ENCODE measurements at places on chromosomes 6 and 20. TPM values are rescaled to one million over a fixed set of nuclear protein-coding genes. Genes with fewer than 3 reads are reported as not detected.
A peak's percentile ranks its signal among the peaks of the same experiment; 100 is the strongest.

DNA sequence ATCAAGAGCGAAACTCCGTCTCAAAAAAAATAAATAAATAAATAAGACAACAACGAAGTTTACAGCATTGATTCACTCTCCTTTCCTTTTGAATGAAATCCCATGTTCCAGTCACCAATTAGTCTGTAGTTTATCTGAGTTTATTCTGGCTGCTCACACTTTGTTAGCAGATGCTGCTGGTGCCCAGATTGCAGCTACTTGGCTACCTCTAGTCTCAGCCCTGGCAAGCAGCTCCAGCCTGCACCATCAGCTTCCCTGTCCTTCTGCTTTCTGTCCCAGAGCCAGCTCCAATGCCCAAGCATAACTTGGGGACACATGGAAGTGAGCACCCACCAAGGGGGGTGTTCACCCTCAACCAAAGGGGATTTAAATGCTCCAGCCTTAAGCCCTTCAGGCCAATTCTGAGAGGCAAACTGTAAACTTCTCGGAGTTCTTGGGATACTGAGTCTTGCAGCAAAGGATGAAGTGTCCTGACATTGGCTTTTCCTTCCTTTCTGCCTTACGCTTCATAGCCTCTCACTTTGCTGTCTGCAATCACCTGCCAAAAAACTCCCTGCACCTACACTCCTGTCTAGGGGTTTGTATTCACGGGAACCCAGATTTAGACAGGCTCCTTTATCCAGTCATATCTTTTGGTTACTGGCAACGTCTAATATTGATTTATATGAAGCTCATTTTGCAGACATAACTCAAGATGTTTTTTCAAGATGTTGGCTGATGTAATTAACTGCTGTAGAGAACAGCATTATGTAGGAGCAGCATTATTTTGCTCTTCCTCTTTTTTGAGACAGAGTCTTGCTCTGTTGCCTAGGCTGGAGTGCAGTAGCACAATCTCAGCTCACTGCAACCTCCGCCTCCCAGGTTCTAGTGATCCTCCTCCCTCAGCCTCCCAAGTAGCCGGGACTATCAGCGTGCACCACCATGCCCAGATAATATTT, 9.8 kb upstream of the TASP1 start:
- no peak for DNase-seq

- no peak for DNase-seq
Measured at GRCh38 chr6:117849087-117849486, 58.0 kb upstream of the SLC35F1 start.

- DNase-seq: no peak
Measured at GRCh38 chr6:15685619-15686018, 22.8 kb upstream of the DTNBP1 start.

DNA sequence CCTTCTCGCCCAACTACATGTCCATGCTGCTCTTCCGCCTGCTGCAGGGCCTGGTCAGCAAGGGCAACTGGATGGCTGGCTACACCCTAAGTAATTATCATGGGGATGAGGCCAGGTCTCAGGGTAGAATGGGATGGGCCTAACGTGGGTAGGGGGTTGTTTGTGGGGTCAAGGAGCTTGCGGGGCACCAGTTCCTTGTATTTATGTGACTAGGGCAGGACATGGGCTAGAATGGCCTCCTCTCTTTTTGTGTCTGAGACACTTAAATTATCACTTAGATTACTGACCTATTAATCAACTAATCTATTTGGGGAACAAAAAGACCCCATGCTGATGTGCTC, 10.7 kb downstream of the SLC22A1 start:
- DNase-seq: no peak

DNA sequence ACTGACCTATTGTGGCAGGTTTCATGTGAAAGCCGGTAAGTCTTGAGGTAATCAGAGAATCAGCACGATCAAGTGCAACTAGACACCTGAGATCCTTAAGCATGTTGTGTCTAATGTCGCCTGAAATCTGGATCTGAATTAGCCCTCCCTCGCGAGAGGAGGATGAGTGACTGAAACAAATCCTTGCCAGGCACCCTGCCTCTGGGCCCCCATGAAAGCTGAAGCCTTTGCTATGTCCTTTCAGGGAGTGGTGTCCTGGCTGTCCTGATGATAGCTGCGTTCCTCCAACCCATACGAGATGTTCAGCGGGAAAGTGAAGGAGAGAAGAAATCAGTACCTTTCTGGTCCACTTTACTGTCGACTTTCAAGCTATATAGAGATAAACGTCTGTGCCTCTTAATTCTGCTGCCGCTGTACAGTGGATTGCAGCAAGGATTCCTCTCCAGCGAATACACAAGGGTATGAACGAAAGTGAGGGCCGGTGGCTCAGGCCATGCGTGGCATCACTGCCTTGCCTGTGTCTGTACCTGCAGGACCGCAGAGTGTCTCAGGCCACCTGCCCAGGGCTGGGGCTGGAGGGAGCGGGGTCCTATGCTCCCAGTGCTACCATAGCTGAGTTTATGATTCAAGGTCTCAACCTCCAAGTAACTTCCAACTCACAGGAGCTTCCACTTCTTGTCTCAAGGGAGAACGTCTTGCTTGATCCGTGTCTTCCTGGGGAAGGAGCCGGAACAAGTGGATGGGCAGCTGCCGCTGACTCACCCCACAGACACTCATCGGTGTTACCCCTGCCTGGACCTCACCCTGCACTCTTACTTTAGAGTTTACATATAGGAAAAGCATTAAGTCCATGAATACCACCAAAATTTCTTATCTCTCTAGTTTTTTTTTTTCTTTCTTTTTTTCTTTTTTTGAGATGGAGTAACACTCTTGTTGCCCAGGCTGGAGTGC, 12.8 kb downstream of the UNC93A start:
- no peak for DNase-seq

DNA sequence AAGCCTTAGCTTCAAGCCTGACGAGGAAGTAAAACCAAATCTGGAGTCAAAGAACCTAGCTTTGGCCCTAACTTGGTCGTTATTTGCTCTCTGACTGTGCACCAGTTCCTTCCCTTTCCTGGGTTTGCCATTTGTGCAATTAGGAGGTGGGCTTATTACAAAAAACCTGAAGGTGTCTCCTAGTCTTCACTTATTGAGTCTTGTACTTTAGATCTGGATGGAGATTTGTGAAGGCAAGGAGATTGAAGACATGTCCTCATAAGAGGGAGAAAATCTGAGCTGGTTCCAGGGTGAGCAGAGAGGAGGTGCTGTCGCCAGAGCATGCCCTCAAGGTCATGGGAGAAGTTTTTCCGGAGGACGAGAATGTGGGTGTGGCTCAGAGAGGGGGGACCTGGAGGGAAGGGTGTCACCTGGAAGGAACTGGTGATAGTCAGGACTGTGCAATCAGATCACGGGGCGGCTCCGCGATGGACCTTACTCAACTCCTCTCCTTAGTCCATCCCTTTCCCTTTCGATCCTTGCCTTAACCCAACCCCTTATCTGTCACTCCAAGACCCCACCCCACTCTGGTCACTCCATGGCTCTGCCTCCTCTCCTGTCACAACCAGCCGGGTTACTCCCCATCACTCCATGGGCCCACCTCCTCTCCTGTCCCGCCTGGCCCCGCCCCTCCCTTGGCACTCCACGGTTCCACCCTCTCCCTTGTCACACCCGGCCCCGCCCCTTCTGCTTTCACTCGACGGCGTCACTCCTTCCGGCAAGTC, 588 bp upstream of the ACSS2 start:
- no peak for DNase-seq

GRCh38 chr6:124995131-124995530, 32.9 kb downstream of the RNF217 start:
- no peak for DNase-seq

GRCh38 chr20:50470264-50470858, 39.8 kb upstream of the PTPN1 start:
- no peak for DNase-seq

GRCh38 chr6:44120692-44121443, 6.4 kb downstream of the MRPL14 start:
- no peak for DNase-seq

- no peak for DNase-seq
Measured at GRCh38 chr20:23832775-23833513, 6.4 kb upstream of the CST2 start.

GRCh38 chr20:53937929-53938367, 132.4 kb downstream of the BCAS1 start:
- DNase-seq: no peak

- DNase-seq: no peak
Measured at GRCh38 chr6:52417675-52418111, 2.4 kb upstream of the EFHC1 start.

DNA sequence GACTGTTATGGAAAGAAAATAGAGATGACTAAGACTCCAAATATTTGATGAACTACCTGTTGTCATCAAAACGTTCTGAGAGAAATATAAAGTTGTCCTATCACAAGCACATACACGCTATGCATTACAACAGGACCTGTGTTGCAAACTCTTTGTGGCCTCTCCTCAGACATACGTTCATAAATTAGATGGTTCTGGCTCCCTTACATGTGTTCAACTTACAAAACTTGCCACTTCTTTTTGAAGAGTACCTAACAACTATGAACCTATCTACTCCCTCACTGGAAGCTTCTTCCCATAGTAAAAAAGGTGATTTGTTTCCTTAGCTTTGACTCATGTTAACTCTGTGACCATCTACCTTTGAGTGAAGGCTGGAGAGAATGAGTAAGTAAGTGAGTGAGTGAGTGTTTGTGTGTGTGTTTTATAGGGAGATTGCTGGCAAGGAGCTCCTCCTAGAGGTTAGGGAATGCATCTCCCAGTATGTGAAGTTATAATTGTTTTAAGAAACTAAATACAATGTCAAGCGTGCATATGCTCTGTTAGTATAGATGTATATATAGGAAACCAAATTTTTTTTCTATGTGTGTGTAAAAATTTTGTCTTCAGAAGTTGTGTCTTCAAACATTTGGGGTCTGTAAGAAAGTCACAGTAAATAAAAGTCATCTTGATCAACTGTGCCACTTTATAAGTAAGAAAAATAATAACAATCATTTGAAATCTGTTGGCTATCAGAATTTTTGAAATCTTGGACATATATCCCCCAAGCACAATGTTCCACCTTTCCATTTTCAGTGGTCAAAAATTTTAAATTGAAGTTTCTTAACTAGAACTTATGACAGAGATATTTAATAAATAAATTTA, 1211.1 kb upstream of the GJE1 start:
- peak; percentile 10 for DNase-seq

GRCh38 chr20:9025011-9025410, 43.9 kb upstream of the PLCB4 start:
- DNase-seq: no peak

GRCh38 chr20:10761786-10762185, 88.0 kb upstream of the JAG1 start:
- DNase-seq: no peak

DNA sequence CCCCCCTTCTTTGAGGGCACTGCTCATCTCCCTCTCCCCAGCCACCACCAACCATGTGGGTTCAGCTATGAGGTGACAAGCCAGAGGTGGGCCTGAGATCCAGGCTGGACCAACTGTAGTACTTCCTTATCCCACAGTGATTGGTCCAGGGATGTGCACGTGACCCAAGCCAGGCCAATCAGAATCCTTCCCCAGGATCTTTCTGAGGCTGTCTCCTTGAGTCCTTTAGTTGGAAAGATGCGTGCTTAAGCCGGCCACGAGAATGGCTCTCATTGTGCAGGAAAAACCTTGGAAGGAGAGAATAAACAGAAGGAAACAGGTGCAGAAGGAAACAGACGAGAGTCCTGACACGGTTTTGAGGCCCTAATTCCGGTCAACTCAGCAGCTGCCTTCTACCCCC, 39.2 kb downstream of the ZC3H12D start:
- DNase-seq: no peak

DNA sequence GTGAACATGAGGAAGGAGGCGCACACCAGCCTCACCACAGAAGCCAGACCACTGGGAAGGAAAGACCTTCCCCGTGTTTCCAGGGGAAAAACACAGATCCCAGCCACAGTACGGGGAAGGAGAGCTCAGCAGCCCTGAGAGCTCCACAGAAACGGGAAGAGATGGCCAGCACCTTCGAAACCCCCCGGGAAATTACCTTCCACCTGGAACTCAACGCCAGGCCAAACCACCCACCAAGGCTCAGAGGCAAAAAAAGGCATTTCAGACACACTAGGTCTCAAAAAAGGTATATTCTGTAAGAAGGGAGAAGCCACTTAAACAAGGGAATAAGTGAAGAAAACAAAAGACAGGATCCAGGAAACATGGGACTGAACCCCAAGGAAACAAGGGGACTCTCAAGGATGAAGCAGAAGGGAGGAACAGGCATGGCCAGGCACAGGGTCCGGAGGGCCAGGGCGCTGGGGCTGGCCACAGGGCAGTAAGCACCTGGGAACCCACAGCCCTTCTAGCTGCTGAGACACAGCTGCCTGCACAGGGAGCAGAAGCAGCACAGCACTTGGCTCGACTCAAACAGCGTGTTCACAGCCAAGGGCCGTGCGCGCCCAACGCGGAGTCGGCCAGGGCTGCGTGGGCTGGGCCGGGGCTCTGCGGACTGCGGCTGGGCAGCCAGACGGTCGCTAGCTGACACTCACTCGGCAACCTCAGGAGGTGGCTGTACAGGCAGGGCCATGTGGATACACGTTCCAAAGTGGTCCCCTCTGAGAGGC, 44.6 kb downstream of the TAF4 start:
- DNase-seq: no peak

GRCh38 chr6:38159596-38159995, 340.1 kb downstream of the ZFAND3 start:
- no peak for DNase-seq

DNA sequence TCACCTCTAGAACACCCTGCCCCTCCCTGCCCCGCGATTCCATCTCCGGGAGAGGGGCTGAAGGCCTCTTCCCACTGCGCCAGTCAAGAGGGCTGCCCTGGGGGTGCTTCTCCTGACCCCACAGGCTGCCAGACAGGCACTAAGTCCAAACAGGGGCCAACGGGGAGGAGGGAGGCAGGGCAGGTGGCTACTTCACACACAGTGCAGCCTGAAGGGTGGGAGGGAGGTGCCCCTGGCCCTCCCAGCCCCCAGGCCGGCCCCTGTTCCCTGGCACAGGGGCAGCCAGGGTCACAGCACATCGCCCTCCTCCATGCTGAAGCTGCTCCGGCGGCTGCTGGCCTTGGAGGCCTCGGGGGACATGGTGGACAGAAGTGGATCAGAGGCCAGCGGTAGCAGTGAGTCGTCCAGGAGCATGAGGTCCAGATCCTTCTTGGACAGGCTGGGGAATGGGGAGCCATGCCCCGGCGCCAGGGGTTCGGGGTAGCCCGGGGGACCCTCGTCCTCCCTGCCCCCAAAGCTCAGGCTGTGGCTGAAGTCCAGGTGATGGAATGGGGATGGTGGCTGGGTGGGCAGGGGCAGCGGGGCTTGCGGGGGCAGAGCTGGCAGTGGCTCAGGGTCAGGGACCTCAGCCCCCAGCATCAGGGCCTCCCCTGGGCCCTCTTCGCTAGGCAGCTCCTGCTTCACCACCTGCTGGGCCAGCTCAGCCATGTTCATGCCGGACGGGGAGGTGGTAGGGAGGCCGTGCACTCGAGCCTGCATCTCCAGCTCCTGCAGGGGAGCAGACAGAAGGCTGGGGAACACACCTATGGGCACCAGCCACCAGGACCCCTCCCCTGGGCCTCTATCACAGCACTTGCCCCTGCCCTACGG, 46.3 kb downstream of the MDFI start:
- no peak for DNase-seq

The OR2H1 gene
- total RNA-seq: not detected

The CNKSR3 gene
- total RNA-seq: not detected

The LAMA2 gene
- 0.02 TPM for total RNA-seq

The ARFGAP1 gene
- 88.0 TPM for total RNA-seq

The NHLRC1 gene
- total RNA-seq: not detected

The LHFPL5 gene
- total RNA-seq: not detected

The PTCHD4 gene
- not detected for total RNA-seq

The PREX1 gene
- total RNA-seq: 86.1 TPM

Measured in activated CD4-positive, alpha-beta T cell treated with anti-CD3 and anti-CD28 coated beads, Interleukin-2, amount 10 ng/mL, durations not matched to agents 7 days and 5 days (primary cell).